ENCODE measurements at places on chromosomes 5 and 9.

GRCh38 chr5:1564182-1564748, 40.5 kb upstream of the LPCAT1 start:
- DNase-seq = no peak

- DNase-seq = no peak
These were observed 207.0 kb downstream of the DEPDC1B start for GRCh38 chr5:60492958-60493357.

DNA sequence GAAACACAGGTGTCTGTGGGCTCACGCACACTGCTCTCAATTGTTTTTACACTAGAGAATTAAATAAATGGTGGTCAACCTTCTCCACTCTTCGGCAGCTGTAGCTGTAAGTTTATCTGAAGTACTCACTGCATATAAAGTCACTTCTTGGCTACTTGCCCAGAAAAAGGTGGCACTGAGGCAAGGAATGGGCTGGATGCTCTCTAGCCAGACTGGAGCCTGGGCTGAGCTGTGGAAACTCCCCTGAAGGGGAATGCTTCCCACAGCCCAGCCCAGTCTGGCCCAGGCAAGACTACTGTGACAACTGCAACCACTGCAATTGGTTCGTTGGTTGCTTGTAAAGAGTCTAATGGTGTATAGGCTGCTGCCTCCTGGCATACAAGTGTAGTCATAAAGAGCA, 4.5 kb downstream of the LEAP2 start:
- DNase-seq = no peak

DNA sequence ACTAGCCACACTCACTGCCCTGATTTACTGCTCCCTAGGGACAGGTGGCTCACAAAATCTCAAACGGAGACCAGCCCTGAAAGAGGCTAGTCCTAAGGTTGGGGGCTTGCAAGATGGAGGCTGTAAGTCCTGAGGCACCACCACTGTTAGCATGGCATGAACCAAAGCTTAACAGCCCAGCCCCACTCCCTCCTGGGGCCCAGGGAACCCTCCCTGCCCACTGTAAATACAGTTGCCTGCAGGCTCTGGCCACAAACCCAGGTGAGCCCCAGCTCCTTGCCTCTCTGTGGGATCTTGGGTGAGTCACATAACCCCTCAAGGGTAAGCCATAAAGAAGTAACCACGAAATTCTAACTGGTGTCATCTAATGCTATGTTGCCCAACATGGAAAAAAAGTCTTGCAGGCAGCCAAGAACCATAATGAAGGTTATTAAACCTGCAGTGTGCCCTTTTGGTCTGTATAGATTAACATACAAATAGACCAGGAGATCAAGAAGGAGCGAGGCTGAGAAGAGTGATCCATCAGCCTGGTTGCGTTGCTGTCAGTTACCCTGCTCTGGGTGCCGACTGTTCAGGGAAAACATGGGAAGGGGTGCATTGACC, 1.7 kb upstream of the POMT1 start:
- peak; percentile 1 for DNase-seq

- no peak for DNase-seq
These were observed 141.1 kb downstream of the AUH start for GRCh38 chr9:91220491-91221135.

DNA sequence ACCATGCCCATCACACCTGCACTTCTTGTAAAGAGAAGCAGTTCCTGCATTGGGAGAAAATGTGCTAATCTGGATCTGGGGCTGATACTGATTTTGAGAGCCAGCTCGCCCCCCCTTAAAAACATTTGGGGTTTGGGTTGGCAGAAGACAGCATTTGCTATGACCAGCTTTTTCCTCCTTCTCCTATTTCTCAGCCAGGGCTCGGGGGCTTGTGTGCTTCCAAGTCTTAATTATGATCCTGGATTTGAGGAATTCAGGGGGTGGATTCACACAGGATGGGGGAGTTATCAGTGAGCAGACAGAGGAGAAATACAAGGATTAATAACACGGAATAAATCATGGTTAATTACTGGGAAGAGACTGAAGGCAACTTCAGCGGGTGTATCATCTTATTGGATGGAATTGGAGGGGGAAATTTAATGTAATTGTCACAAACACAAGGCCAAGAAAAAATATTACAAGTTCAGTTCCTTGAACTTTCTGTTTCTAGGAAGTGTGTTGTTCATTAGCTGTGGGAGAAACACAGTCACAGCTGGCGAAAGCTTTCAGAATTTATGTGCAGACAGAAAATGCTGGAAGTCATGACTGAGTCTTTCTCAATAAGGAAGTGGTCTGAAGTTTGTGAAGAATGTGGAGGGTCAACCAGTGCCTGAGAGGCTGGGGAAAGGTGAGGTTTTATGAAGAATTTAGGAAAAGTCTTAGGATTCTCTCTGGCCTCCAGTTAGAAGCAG, 15.3 kb downstream of the C9orf152 start:
- no peak for DNase-seq

DNA sequence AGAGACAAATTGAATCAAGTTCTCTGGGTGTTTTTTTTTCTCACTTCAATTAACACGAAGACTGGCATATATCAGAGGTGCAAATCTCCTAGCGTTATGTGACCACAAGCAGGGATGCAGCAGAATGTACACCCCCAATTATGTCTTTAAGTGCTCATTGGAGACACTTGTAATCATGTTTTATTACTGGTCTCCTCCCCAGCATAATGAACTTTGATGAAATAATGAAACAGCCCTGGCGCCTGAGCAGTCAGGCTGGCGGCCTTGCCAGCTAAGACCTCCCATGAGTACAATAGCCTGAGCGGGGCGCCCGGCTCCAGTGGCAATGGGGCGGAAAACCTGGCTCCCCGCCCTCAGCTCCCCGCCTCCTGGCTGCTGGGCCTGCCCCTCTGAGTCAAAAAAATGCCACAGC, 209.4 kb upstream of the MSX2 start:
- peak; percentile 49 for DNase-seq

DNA sequence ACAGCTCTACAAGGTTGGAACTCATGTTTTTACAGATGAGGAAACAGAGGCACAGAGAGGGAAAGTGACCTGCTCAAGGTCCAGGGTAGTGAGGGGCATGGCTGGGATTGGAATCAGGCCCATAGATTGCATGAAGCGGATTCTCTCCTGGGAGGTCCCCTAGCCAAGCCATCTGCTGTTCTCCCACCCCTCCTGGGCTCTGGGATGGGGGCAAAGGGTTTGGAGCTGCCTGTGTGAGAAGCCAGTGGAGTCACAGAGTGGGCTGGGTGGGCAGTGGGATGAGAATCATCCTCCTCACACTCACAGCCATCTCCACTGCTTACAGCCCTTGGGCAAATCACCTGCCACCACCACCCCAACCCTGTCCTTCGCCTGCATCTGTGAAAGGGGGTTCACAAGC, 38.6 kb upstream of the PSD2 start:
- no peak for DNase-seq

DNA sequence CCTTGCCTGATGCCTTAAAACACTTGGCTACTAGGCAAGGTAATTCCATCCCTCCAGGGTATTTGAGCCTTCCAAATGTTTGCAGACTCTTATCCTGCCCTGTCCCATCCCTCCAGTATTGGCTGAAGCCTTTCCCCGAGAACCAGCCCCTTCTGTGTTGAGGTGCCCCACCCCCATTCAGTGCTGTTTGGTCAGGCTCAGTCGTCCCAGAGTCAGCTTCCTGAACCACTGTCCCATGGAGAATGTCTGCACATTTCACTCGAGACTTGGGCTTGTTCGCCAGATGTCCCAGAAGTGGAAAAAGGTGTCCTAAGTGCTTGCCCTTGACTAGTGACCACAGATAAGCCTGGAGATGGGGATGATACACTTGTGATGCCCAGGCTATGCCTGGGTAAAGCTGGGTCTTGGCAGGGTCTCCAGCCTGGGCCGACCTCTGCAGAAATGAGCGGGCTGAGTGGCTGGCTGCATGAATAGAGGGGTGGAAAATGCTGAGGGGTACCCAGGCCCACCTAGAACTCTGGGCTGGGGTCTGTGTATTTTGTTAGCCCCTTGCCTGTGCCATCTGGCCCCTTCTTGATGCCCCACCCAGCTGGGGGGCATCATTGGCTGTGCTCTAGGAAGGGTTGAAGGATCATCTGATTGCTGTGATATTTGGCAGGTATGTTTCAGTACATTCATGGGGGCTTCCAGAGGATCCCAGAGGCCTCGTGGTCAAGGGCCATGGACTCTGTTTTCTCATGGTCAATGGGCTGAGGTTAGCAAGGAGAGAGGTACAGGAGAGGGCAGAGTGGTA, 178.4 kb downstream of the MACROH2A1 start:
- DNase-seq = no peak

GRCh38 chr9:68844631-68845612, 139.9 kb downstream of the PIP5K1B start:
- peak; percentile 8 for DNase-seq
